ENCODE measurements at places on chromosomes 2 and 18.

GRCh38 chr2:46460241-46460921 is 19.0 kb upstream of the TMEM247 start:
- DNase-seq = no peak
- no peak overlapping the region for H3K4me3 ChIP-seq
- H3K27ac ChIP-seq = no peak overlapping the region
- peaks cover 8% of the 10 kb centered on the region for H3K4me1 ChIP-seq

GRCh38 chr18:7626922-7627440 is 59.9 kb downstream of the PTPRM start:
- no peak for DNase-seq
- H3K4me1 ChIP-seq = peaks cover 2% of the 10 kb centered on the region
- H3K4me3 ChIP-seq = no peak overlapping the region
- no peaks in the 10 kb centered on the region for H3K27me3 ChIP-seq

- DNase-seq = no peak
- H3K27me3 ChIP-seq = peaks cover 4% of the 10 kb centered on the region
- H3K36me3 ChIP-seq = no peaks in the 10 kb centered on the region
- H3K27ac ChIP-seq = no peak overlapping the region
These were observed 20.1 kb upstream of the YES1 start for GRCh38 chr18:832085-832681.

GRCh38 chr2:141329964-141330363 is 800.9 kb downstream of the LRP1B start:
- H3K36me3 ChIP-seq = no peaks in the 10 kb centered on the region
- DNase-seq = no peak
- H3K27ac ChIP-seq = no peak overlapping the region
- no peaks in the 10 kb centered on the region for H3K4me1 ChIP-seq

DNA sequence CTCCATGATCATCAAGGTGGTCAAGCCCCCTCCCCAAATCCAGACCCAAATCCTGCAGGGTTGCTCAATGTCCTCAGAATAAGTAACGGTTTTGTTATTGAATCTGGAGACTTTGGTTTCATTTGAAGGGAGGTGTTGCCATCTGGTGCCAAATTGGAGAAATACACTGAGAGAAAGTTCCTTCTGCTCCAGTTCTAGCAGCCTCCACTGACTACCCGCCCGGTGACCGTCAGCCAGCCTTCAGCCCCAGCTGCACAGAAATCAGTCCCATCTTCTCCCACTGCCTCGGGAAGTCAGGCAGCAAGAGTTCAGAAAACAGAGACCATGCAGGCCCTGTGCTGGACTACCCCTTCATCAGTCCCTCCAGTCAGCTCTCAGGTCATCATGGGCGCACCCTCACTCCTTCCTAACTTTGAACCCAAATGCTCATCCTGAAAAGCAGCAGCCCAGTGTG is 38.7 kb downstream of the PKDCC start:
- H3K27me3 ChIP-seq = peaks cover 9% of the 10 kb centered on the region
- H3K4me1 ChIP-seq = peaks cover 11% of the 10 kb centered on the region

GRCh38 chr2:172976116-172976515 is 99.5 kb upstream of the MAP3K20 start:
- DNase-seq = no peak
- H3K36me3 ChIP-seq = no peaks in the 10 kb centered on the region
- no peak overlapping the region for H3K4me3 ChIP-seq
- H3K27ac ChIP-seq = no peak overlapping the region
- no peaks in the 10 kb centered on the region for H3K4me1 ChIP-seq

DNA sequence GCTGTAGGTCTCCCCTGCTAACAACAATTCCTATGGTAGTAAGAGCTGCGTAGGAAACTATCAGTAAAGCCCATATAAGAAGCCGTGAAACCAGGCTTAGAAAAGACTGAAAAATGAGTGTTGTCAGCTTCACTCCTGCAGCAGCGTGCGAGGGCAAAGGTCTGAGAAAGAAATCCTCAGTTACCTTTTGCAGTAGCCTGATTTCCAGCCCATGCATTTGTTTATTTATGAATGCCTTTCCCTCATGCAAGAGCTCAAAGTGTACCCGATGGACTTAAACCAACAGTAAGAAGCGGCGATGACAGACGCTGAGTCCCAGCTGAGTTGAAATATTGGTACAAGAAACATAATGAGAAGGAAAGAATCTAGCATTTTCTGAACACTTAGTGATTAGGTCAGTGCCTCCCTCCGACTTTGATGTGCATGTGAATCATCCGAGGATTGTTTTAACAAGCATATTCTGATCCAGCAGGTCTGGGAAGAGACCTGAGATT is 15.0 kb upstream of the POLI start:
- no peak overlapping the region for H3K27ac ChIP-seq
- no peak overlapping the region for H3K4me3 ChIP-seq
- H3K4me1 ChIP-seq = peaks cover 6% of the 10 kb centered on the region
- no peaks in the 10 kb centered on the region for H3K27me3 ChIP-seq

GRCh38 chr2:99974275-99974674 is 168.1 kb downstream of the AFF3 start:
- H3K36me3 ChIP-seq = no peaks in the 10 kb centered on the region
- no peak overlapping the region for H3K27ac ChIP-seq
- no peak for DNase-seq
- no peaks in the 10 kb centered on the region for H3K4me1 ChIP-seq
- H3K27me3 ChIP-seq = peaks cover 6% of the 10 kb centered on the region
- H3K4me3 ChIP-seq = no peak overlapping the region

GRCh38 chr2:75852639-75853038 is 141.9 kb upstream of the GCFC2 start:
- no peaks in the 10 kb centered on the region for H3K27me3 ChIP-seq
- no peak for DNase-seq
- H3K4me3 ChIP-seq = no peak overlapping the region
- no peaks in the 10 kb centered on the region for H3K36me3 ChIP-seq
- H3K27ac ChIP-seq = no peak overlapping the region

GRCh38 chr18:76892832-76893231 is 70.5 kb downstream of the ZNF236 start:
- H3K27me3 ChIP-seq = no peaks in the 10 kb centered on the region
- H3K27ac ChIP-seq = no peak overlapping the region
- DNase-seq = no peak
- peaks cover 30% of the 10 kb centered on the region for H3K36me3 ChIP-seq
- H3K4me3 ChIP-seq = no peak overlapping the region

- peaks cover 5% of the 10 kb centered on the region for H3K27me3 ChIP-seq
- H3K36me3 ChIP-seq = no peaks in the 10 kb centered on the region
- H3K4me3 ChIP-seq = no peak overlapping the region
- H3K27ac ChIP-seq = no peak overlapping the region
These were observed 107.6 kb upstream of the MSH2 start for GRCh38 chr2:47295131-47295980.

GRCh38 chr18:57819671-57820460 is 16.8 kb upstream of the ATP8B1 start:
- no peaks in the 10 kb centered on the region for H3K36me3 ChIP-seq
- H3K27ac ChIP-seq = no peak overlapping the region
- no peaks in the 10 kb centered on the region for H3K4me1 ChIP-seq
- DNase-seq = no peak
- H3K27me3 ChIP-seq = peaks cover 5% of the 10 kb centered on the region

DNA sequence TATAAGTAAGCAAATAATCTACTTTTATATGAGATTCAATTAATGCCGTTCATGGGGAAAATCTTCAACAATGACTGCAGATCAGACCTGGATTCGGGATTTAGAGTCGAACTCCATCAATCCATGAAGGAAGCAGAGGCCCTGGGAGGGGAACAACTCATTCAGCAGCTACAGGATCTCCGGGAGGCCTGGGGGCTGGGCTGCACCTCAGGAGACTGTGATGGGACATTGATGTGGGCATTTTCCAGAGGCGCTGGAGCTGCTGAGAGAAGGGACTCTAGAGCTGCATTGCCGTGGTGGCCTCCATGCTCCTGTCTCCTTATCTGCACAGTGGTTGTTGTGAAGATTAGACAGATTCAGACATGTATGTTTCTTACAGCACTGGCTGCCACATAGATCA is 76.9 kb downstream of the MYT1L start:
- H3K4me3 ChIP-seq = no peak overlapping the region
- no peak for DNase-seq
- no peaks in the 10 kb centered on the region for H3K36me3 ChIP-seq
- no peak overlapping the region for H3K27ac ChIP-seq

- H3K36me3 ChIP-seq = no peaks in the 10 kb centered on the region
- no peaks in the 10 kb centered on the region for H3K27me3 ChIP-seq
- DNase-seq = no peak
- H3K4me3 ChIP-seq = no peak overlapping the region
- H3K27ac ChIP-seq = no peak overlapping the region
These were observed 97.1 kb downstream of the EPB41L5 start for GRCh38 chr2:120110062-120110362.

GRCh38 chr2:45932278-45932975 is 281.0 kb downstream of the PRKCE start:
- H3K27me3 ChIP-seq = no peaks in the 10 kb centered on the region
- no peaks in the 10 kb centered on the region for H3K4me1 ChIP-seq
- DNase-seq = no peak
- H3K36me3 ChIP-seq = no peaks in the 10 kb centered on the region
- H3K27ac ChIP-seq = no peak overlapping the region
- H3K4me3 ChIP-seq = no peak overlapping the region

DNA sequence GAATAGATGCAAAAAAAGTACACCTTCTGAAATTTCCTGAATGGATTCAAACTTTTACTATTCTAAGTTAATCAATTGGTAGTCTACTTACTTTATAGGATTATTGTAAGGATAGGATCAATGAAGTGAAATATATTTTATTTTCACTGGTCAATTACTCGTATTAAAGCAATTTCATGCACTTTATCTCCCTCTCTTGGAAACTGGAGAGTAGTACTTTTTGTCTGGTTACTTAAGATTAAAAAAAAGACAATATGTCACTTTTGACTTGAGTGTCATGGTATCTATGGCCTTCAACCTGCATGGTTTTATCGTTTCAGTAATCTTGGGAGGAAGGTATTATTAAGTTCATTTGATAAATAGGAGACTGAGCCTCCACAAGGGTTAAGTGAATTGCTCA is 1.0 kb upstream of the KYNU start:
- no peak for DNase-seq
- no peaks in the 10 kb centered on the region for H3K27me3 ChIP-seq
- no peak overlapping the region for H3K4me3 ChIP-seq
- H3K36me3 ChIP-seq = no peaks in the 10 kb centered on the region

- no peaks in the 10 kb centered on the region for H3K4me1 ChIP-seq
- no peak for DNase-seq
- H3K4me3 ChIP-seq = no peak overlapping the region
- no peak overlapping the region for H3K27ac ChIP-seq
- H3K27me3 ChIP-seq = peaks cover 63% of the 10 kb centered on the region
- H3K36me3 ChIP-seq = peaks cover 5% of the 10 kb centered on the region
These were observed 21.2 kb downstream of the AMER3 start for GRCh38 chr2:130776550-130776949.

- no peak overlapping the region for H3K27ac ChIP-seq
- H3K36me3 ChIP-seq = no peaks in the 10 kb centered on the region
- no peaks in the 10 kb centered on the region for H3K27me3 ChIP-seq
- no peak overlapping the region for H3K4me3 ChIP-seq
These were observed 67.2 kb upstream of the PELI1 start for GRCh38 chr2:64211276-64211921.

GRCh38 chr18:43129946-43130524 is 14.6 kb upstream of the RIT2 start:
- no peak overlapping the region for H3K27ac ChIP-seq
- H3K27me3 ChIP-seq = no peaks in the 10 kb centered on the region
- no peaks in the 10 kb centered on the region for H3K4me1 ChIP-seq
- no peak for DNase-seq
- H3K4me3 ChIP-seq = no peak overlapping the region

DNA sequence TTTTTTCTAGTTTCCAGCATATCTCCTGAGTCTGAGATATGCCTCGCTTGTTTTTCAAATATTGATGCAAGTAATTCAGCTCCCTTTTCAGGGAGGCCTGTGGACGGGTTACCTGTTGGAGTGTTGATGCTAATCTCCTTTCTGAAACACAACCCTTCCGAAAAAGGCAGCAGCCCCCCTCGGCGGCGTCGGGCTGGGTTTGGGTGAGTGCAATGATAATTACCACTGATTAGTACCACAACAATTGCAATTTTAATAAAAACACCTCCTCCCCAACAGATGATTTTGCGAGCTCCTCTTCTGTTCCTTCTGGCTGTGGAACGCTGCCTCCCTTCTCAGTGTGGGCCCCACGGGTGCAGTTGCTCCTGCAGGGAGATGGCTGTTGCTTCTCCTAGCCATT is 66.3 kb downstream of the PTGR3 start:
- H3K27ac ChIP-seq = no peak overlapping the region
- peaks cover 15% of the 10 kb centered on the region for H3K27me3 ChIP-seq
- no peaks in the 10 kb centered on the region for H3K36me3 ChIP-seq
- H3K4me3 ChIP-seq = no peak overlapping the region
- no peak for DNase-seq

GRCh38 chr2:152247337-152247695 is 71.8 kb upstream of the STAM2 start:
- no peak overlapping the region for H3K4me3 ChIP-seq
- no peaks in the 10 kb centered on the region for H3K36me3 ChIP-seq
- no peak overlapping the region for H3K27ac ChIP-seq
- no peak for DNase-seq
- no peaks in the 10 kb centered on the region for H3K4me1 ChIP-seq
- H3K27me3 ChIP-seq = peaks cover 6% of the 10 kb centered on the region

GRCh38 chr2:36780231-36780839 is 83.8 kb downstream of the VIT start:
- DNase-seq = peak; percentile 16
- no peak overlapping the region for H3K27ac ChIP-seq
- H3K4me3 ChIP-seq = no peak overlapping the region
- H3K36me3 ChIP-seq = no peaks in the 10 kb centered on the region
- peaks cover 3% of the 10 kb centered on the region for H3K4me1 ChIP-seq

DNA sequence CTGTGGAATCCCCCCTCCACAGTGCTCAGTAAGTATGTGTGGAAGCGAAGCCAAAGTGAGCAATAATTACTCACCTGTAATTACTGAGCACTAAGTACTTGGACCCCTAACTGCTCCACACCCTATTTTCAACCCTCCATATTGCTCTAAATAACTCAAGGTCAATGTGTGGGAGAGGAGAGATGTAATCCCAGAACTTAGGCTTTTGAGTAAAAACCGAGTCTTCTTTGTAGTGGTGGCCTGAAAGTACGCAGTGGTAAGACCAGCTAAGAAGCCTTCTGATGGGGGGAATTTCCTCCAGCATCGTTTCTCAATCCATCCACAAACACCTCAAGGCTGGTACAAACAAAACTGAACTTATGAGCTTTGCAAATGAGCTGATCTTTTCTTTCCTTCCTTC is 551.6 kb downstream of the ZEB2 start:
- no peak for DNase-seq
- H3K4me1 ChIP-seq = no peaks in the 10 kb centered on the region
- no peak overlapping the region for H3K4me3 ChIP-seq
- H3K27me3 ChIP-seq = no peaks in the 10 kb centered on the region
- peak overlapping the region; percentile 3 for H3K27ac ChIP-seq
- H3K36me3 ChIP-seq = no peaks in the 10 kb centered on the region
